ENCODE measurements at places on chromosomes 16 and 17. TPM values are rescaled to one million over a fixed set of nuclear protein-coding genes. Genes with fewer than 3 reads are reported as not detected.

Gene KRT20
- total RNA-seq, result not detected

Gene ERN2
- total RNA-seq, result 1.3 TPM

Gene KRTAP4-9
- total RNA-seq, result not detected

Gene PRR15L
- total RNA-seq, result not detected

Gene AGRP
- not detected for total RNA-seq

Gene TLCD1
- total RNA-seq, result 3.3 TPM

Gene TRPV2
- total RNA-seq, result 63.0 TPM

Gene SYT17
- total RNA-seq, result 0.47 TPM

Gene HIGD1B
- not detected for total RNA-seq

Gene DPEP2NB
- not detected for total RNA-seq

Gene RECQL5
- total RNA-seq, result 23.8 TPM

Gene SDR42E1
- 0.16 TPM for total RNA-seq

Gene EXOC3L1
- 0.34 TPM for total RNA-seq

Gene SEZ6
- not detected for total RNA-seq

Gene CD79B
- 0.16 TPM for total RNA-seq

Gene ITGAL
- total RNA-seq, result not detected

Gene FBXL16
- total RNA-seq, result under 0.01 TPM

Gene MAPT
- 0.60 TPM for total RNA-seq

Gene SCARF1
- 0.86 TPM for total RNA-seq

Gene HS3ST2
- total RNA-seq, result under 0.01 TPM

Gene CD300LB
- not detected for total RNA-seq

Gene CLEC10A
- total RNA-seq, result not detected

Gene NPIPB2
- total RNA-seq, result 4.6 TPM

Gene SPATA32
- not detected for total RNA-seq

Gene TMEM235
- not detected for total RNA-seq

Gene ZNF287
- 5.8 TPM for total RNA-seq

Gene GAS7
- 4.9 TPM for total RNA-seq

Gene GNG13
- not detected for total RNA-seq

Data from bronchial smooth muscle cell (primary cell).